ENCODE measurements at places on chromosomes 16 and 17.

GRCh38 chr16:50591800-50592771 lies 43.9 kb downstream of the NKD1 start:
- peak; percentile 59 for DNase-seq

DNA sequence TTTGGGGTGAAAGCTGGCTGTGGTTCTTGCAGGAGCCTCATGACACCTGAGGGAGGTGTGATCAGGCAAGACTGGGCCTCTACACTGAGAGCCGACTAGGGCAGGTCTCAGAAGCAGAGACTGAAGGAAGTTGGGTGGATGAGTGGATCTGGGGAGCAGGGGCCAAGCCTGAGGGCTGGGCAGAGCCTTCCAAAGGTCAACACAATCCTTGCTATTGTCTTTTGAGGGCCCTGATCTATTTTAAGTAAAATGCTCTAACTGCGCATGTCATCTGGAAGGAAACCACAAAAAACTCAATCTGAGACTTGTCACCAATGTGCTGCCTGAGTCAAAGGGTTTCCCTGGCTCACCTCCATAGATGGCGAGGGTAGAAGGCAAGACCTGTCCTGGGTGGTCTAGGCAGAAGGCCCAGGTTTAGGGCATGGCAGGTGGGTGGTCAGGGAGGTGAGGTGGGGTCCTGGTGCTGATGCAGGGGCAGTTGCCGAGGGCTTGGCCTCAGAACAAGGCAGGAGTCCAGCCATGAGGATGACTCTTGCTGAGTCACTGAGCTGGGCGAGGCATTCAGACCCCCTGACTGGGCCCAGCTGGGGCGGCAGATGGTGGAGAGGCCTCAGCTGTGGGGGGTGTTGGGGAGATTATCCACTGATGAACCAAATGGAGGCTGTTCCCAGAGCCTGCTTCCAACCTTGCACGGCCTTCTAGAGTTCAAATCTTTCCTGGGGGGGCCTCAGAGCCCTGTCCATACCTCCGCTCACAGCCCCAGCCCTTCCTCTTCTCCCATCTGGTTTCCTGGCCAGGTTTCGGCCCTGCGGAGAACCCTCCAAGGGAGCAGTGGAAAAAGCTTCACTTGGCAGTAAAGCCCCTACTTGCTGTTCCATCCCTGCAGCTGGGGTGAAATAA lies 5.1 kb downstream of the MVP start:
- no peak for DNase-seq

DNA sequence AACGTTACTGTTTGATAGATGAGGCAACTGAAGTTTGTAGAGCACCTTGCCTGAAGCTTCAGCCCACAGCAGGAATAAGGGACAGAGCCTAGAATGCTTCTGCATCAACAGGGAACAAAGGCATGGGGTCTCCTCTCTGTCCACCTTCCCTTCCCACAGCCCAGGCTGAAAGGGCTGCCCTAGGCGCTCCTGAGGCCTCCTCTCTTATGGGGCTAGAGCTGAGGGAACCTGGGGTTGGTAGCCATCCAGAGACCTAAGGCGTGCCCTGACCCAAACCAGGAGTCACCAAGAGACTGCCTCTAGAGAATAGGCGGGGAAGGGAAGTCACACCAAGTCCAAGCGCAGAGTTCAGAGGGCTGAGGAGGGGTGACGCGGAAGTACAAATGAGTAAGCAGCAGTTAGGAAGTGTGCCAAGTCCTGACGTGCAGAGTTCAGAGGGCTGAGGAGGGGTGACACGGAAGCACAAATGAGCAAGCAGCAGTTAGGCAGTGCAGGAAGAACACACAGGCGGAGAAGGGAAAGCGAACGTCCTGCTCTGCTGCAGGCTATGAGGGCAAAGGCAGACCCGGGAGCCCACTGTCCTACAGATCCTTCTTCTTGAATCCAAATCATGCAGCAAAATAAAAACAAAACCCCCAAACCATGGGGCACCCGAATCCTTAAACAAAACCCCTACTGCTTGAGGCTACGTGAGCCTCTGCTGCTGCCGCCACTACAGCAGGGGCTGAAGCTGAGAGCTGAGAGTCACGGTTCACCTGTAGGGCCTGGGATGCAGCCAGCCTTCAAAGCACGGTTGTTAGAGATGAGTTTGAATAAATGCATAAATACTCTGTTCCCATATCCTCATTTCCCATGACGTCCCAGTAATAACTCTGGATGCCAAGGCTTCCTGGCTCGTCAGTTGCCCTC lies 2.7 kb upstream of the SPG7 start:
- peak; percentile 66 for DNase-seq

DNA sequence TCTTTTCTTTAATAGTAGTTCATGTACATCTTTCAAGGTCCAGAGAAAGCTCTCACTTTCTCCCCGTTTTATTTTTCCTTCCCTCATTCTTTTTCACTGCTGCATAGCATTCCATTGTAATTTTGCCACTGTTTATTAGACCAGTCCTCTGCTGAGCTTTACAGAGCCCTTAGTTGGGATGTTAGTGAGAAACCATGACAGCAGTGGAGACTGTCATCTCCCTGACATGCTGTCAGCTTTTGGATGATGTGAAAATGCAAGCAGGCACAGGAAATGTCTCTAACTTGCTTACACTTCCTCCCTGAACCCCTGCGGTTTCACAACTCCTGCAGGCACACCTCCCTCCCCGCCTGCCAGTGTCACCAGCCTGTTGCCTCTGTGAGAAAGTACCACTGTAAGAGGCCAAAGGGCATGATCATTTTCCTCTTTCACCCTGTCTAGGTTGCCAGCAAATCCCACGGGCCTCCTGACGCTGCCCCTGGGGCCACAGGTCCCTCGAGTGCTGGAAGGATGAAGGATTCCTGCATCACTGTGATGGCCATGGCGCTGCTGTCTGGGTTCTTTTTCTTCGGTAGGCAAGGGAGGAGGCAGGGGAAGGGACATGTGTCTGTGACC lies at the start of gene ITGAL:
TSS of gene ITGAL (plus strand) at position 415 of the 615 bp plus-strand sequence. CDS start at position 511, 96 bp downstream.
- DNase-seq, result no peak

- no peak for DNase-seq
These were observed 37.9 kb upstream of the SMIM36 start for GRCh38 chr17:55549140-55549539.

DNA sequence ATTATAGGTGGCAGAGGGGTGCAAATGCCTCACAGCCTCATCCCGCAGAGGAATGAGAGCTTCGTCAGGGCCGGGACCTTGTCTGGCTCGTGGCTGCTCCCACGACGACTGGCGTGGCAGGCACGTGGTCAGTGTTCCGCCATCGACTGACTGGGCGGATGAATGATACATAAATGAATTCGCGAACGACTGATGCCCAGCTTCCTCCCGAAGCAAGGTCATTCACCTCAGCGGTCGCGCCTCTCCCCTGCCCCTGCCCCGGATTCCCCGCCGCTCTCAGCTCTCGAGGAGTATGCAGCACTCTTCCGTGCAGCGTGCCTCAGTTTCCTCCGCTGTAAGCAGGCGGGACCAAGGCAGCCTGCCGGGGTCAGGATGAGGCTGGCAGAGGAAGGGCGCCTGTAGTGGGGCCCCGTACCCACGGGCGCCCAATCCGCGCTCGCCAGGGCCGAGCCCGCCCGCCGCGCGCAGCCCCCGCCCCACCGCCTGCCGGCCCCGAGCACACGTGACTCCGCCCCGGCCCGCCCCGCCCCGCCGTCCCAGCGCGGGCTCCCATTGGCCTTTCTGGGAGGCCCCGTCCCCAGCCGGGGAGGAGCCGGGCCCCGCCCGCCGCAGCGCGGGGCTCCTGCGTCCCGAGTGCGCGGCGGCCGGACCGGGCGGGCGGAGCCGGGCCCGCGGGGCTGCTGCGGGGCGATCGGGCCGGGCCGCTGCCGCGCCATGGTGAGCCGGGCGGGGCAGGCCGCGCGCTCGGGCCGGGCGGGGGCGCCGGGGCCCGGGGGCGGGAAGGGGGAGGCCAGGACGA lies at the start of gene SNN:
TSS of gene SNN (plus strand) at position 632 of the 799 bp plus-strand sequence. CDS start 7,605 bp downstream, outside the sequence.
- peak; percentile 74 for DNase-seq

GRCh38 chr16:5905935-5906334 lies 808.3 kb upstream of the EEF2KMT start:
- no peak for DNase-seq

DNA sequence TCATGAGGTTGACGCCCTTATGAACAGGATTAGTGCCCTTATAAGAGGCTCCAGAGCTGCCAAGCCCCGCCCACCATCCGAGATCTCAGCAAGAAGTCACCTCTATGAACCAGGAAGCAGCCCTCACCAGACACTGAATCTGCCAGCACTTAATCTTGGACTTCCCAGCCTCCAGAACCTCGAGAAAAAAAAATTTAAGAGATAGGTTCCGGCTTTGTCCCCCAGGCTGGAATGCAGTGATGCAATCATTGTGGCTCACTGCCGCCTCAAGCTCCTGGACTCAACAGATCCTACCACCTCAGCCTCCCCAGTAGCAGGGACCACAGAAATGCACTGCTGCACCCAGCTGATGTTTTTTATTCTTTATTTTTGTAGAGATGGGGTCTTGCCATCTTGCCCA lies 22.5 kb upstream of the ADCY9 start:
- no peak for DNase-seq

DNA sequence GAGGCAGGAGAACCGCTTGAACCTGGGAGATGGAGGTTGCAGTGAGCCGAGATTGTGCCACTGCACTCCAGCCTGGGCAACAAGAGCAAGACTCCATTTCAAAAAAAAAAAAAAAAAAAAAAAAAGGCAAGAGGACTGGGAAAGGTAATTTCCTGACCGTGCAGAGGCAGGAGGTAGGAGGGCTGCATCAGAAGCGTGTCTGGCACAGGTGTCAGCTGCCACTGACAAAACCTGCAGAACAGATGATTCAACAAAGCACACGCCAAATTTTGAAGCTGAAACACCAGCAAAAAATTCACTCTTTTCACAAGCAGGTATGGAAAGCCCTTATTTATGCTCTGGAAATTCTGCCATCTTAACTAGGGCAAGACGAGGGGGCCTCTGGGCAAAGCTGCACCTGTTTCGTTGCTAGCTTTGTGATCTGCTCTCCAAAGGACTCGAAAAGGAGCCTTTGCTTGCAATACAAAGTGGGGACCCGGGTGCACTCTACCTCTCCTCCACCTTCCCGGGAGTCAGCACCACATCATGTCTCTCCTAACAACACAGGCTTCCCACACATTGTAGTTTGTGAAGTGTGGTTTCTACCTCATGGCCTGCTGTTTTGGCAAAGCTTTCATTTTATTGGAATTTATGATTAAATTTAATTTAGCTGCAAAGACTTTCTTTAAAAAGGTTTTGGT lies 33.7 kb downstream of the USP22 start:
- no peak for DNase-seq

GRCh38 chr17:8867361-8867981 lies at the start of gene PIK3R6:
PIK3R6 (minus strand) TSS chr17:8867674; CDS start chr17:8849794, 17,880 bp downstream.
- DNase-seq, result no peak

DNA sequence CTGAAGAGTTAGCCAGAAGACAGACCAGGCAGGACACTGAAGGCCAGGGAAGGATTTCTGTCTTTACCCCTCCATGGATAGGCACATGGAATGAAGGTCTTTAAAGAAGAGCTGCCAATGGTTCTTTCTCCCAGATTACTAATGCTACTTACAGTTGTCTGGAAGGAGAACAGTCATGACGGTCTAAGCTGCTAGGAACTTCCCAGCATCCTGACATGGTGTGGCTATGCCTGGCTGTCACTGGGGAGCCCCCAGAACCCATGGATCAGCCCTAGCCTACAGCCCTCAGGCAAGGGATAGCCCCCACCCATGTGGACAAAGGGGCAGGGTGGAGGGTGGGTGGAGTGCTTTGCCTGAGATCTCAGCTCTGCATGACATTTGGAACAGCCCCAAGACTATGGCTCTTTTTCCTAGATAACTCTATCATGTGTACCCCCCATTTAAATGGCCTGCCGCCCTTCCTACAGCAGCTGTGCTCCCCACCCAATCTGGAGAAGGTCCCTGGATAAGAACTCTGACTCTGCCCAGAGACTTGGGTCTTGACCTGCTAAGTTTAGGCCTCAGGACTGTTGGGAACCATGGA lies 9.2 kb upstream of the KAT7 start:
- DNase-seq, result no peak

DNA sequence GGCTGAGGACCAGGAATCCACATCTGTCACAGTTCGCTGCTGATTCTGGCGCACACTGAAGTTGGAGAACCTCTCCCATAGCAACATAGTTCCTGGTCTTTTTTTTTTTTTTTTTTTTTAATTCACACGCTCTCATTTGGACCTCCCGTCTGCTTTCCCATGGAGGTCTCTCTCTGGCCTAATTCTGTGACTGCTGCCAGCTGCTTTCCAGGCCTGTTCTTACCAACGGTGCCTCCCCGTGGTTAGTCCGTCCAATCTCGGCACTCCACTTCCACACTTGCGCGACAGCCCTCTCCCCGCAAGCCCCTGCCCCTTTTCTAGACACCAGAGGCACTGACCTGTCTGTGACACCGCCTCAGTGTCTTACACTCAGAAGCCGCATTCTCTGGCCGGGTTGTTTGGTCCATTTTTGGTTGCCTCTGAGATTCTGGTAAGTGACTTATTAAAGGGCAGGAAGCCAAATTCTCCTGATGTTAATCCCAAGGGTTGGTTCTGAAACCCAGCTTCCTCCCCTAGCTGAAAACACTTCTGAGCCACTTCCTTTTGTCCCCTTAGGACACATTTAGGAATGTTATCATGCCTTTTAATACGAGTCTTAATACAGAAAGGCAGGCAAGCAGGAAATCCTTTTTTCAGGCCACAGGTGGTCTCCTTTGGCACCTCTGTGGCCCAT lies 1.1 kb upstream of the AKTIP start:
- peak; percentile 65 for DNase-seq

- no peak for DNase-seq
These were observed 6.6 kb downstream of the PTX4 start for GRCh38 chr16:1481906-1482835.

- DNase-seq, result no peak
These were observed 9.4 kb upstream of the FASN start for GRCh38 chr17:82107341-82107860.

GRCh38 chr17:36657390-36657762 lies 56.0 kb downstream of the MRM1 start:
- no peak for DNase-seq

- no peak for DNase-seq
These were observed 21.4 kb downstream of the LDHD start for GRCh38 chr16:75095204-75095621.

GRCh38 chr16:89074803-89075688 lies 18.6 kb upstream of the ACSF3 start:
- DNase-seq, result no peak

- no peak for DNase-seq
These were observed 12.8 kb downstream of the CDH16 start for GRCh38 chr16:66905633-66906539.

DNA sequence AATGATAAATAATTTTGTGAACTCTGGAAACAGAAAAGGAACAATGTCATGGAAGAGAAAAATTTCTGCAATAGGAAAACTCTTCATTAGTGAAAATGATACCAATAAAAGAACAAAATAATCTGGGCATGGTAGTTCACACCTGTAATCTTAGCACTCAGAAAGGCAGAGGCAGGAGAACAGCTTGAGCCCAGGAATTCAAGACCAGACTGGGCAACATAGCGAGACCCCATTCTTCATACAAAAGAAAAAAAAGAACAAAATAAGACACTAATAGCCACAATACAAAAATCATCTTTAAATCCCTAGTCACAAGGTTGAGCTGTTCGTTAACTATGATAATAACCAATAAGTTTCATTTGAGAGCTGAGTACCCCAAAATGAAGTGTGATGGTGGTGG lies 8.6 kb downstream of the POLG2 start:
- no peak for DNase-seq

GRCh38 chr16:30757316-30757715 lies 4.5 kb downstream of the CFAP119 start:
- no peak for DNase-seq

- DNase-seq, result no peak
These were observed 22.9 kb downstream of the ADAM11 start for GRCh38 chr17:44781551-44782325.

GRCh38 chr17:49741009-49741691 lies 22.8 kb downstream of the FAM117A start:
- no peak for DNase-seq
